ENCODE measurements at places on chromosomes 3 and 15.

GRCh38 chr3:10339376-10339955 lies 18.6 kb upstream of the SEC13 start:
- no peak for DNase-seq

GRCh38 chr15:65033659-65034269 lies 4.3 kb upstream of the MTFMT start:
- DNase-seq, result no peak

GRCh38 chr15:38216763-38217162 lies 35.9 kb upstream of the SPRED1 start:
- DNase-seq, result no peak

- DNase-seq, result peak; percentile 10
These were observed 82.0 kb downstream of the CHCHD4 start for GRCh38 chr3:14042680-14043079.

DNA sequence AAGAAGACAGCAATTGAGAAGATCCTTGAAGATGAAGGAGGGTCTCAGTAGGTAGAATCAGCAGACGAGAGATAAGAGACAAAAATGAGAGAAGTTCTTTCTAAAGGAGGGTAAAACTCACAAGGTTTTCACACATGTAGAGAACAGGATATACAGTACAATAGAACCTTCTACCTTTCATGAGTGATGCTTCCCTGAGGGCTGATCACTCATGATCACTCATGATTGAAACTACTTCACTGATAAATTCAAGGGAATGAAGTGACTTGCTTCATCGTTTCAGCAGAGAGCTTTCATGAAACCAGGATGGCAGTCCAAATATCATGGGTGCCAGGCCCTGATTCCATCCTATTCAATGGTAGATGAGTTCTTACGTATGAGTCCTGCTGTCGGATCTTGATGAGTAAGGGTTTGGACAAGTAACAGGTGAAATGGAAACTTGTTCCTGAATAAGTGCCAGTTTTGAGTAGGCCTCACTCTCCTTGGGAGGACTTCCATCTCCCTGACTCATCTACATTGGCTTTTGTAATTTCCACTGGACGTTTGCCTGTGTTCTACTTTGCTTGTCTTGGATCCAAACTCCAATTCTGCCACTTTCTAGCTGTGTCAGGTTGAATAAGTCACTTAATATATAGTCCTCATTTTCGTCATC lies 9.6 kb upstream of the CLDN16 start:
- DNase-seq, result peak; percentile 73

DNA sequence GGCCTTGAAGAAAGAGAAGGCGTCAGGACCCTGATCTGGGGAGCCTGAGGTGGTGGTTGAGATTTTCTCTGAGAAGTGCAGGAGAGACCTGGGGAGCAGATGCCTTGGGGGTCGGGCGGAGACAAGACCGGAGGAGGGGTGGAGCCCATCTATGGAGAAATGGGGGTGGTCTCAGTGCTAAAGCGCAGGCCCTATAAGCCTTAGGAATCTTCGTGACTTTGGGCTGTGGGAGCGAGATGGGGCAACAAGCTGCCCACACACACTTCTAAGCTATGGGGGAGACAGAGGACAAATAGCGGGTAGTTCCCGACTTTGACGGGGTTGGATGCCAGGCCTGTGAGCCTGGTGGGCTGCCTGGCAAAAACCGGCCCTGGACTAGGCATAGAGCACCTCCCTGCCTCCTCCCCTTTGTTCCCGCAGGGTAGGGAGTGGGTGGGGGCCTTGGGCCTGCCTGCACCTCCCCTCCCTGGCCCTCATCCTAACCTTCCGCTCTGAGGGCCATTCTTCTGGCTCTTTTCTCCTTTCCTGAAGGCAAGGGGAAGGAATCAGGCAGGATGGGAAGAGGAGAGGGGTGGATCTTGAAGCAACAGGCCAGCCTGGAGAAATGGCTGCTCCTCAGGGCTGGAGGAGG lies 880 bp downstream of the NISCH start:
- DNase-seq, result no peak

All from AG09309 (cell line).